ENCODE measurements at places on chromosomes 6 and 20.

- no peak for DNase-seq
These were observed 15.4 kb downstream of the RWDD1 start for GRCh38 chr6:116586738-116587137.

GRCh38 chr6:11093376-11093625 is 333 bp upstream of the SMIM13 start:
- no peak for DNase-seq

- DNase-seq = no peak
These were observed 76.4 kb downstream of the PHACTR2 start for GRCh38 chr6:143754204-143754603.

GRCh38 chr6:138862456-138862855 is 66.6 kb downstream of the ECT2L start:
- DNase-seq = no peak

DNA sequence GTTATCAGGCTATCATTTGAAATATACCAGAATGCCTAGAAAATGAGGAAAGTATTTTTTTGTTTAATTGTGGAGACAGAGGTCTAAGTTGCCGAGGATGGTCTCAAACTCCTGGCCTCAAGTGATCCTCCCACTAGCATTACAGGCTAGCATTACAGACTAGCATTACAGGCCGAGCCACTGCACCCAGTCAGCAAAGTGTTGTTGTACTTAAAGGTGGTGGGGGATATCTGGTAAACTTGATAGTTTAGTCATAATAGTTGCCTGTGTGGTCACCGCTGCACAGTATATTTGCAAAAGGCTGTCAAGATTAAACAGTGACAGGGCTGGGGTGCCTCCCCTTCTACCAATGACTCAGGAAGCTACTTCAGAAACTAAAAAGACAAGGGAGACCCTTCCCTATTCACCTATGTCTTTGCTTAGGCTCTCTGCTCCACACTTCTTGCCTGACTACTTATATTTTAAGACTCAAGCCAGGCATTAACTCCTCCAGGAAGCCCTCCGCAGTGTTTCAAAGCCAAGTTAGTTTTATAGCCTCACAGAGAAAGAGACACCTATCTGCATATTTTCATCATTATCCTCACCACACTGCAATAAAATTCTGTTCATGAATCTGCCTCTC is 3.1 kb upstream of the AKIRIN2 start:
- no peak for DNase-seq

DNA sequence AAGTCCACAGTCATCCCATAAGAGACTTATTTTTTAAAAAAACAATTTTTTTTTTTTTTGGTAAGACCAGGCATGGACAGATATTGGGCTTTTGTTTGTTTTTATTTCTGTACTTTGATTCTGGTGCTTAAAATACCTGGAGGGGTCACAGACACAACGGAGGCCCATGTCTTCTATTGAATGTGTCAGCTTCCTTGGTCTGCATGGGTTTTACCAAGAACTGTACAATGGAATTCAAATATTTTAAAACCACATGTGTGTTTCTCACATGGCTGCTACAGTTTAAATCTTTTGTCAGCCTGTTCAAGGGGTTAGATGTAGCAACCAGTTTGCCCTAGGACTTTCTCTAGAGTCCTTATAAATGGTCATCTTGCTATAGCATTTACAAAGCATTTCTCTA is 139.8 kb downstream of the SOX4 start:
- DNase-seq = no peak

DNA sequence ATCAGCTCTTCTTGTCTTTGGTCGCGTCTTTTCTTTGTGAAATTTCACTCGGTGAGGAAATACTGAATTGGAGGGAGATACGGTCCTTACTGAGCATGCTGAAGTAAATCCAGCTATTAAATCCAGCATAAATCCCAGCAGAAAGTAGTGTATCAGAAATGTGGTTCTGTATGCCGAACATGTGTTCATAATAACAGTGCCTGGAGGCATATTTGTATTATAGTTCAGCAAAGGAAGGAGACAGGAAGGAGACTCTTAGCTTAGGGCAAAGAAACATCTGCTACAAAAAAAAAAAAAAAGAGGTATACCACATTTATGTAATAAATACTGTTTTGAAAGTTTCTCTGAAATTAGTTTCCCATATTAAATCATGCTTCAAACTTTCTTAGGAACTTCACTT is 211.8 kb downstream of the PLCB4 start:
- peak; percentile 85 for DNase-seq

- DNase-seq = no peak
These were observed 100.9 kb downstream of the RNF144B start for GRCh38 chr6:18488004-18488403.

DNA sequence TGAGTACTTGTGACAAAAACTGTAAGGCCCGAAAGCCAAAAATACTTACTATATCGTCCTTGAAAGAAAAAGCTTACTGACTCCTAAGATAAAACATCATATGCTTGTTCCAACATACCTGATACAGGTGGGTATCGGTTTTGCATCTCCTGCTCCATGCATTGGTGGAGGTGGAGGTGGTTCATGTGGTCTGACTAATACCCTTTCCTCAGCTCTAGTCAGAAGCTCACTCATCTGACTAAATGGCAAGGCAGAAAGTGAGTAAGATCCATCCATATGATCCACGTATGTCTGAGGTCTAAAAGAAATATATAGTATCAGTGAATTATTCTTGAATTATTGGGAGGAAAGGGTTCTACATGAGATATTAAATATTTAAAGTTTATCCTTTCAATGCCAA is 76.2 kb downstream of the WASF1 start:
- no peak for DNase-seq

Data from NCI-H1417 (cell line).